NCI-H1436 (cell line): ENCODE measurements at places on chromosomes 5 and 9.

GRCh38 chr5:139108063-139108824, 89.9 kb downstream of the SIL1 start:
- peak; percentile 53 for DNase-seq

DNA sequence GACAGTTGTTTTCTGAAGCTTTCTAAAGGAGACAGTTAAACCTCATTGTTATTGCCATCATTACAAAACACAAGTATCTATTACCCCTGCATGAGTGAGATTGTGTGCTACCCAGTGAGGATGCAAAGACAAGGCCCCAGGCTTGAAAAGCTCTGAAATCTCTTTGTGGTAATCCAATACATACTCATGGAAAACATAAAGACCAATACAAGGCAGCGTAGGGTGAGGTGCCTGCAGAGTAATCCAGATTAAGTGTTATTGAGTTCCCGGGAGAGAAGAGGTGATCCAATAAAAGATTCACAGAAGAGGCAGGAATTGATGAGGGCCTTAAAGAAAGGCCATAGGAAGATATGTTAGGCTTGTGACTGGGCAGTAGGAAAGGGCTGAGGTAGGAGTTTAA, 150.1 kb downstream of the MEF2C start:
- DNase-seq: no peak

- DNase-seq: no peak
Measured at GRCh38 chr9:36320466-36320865, 62.2 kb upstream of the GNE start.

DNA sequence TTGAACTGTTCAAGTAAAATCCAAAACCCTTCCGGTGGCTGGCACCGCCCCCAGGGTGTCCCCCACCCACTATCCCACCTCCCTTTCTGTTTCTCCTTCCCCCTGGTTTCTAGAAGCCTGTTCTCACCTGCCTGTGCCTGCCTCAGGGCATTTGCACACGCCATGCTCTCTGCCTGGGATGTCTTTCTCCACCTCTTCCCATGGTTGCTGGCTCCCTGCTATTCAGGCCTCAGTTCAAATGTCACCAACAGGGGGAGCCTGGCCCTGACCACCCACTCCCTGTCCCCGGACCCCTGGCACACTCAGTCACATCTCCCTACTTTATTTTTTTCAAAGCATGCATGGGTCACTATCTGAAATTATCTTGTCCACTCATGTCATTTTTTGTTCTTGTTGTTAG, 39.9 kb upstream of the EEIG1 start:
- no peak for DNase-seq

DNA sequence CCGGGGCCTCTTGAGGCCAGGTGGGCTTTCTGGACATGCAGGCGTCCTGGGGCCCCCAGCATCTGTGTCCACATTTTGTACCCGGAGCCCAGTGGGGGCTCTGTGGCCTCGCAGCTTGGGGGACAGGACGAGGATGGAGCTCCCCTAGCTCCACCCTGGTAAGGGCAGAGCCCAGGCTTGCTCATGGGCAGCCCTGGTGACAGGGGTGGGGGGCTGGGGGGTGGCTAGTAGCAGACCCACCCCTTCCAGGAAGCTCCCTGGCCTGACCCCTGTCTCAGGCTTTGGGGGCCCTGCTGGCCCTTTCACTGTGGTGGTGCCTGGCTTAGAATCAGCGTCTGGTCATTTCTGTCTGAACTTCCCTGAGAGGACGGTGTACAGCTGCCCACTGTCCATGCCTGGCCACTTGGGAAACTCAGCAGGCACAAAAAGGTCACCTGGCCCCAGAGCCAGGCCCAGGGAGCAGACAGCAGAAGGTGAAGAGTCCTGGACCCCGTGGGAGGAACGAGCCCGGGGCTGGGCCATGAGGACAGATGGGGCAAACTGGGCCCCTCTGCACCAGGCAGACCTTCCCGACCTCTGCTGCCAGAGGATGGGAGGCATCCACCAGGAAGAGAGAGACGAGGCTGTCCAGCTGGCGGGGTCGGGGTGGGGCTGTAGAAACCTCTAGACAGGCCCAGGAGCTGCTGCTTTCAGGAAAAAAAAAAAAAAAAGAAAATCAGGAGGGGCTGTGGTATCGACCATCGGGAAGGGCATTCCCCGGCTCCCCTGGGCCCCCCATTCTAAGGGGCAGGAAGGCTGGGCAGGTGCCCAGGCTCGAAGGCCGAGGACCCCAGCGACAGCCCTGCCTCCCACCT, 52.8 kb downstream of the EXD3 start:
- no peak for DNase-seq

DNA sequence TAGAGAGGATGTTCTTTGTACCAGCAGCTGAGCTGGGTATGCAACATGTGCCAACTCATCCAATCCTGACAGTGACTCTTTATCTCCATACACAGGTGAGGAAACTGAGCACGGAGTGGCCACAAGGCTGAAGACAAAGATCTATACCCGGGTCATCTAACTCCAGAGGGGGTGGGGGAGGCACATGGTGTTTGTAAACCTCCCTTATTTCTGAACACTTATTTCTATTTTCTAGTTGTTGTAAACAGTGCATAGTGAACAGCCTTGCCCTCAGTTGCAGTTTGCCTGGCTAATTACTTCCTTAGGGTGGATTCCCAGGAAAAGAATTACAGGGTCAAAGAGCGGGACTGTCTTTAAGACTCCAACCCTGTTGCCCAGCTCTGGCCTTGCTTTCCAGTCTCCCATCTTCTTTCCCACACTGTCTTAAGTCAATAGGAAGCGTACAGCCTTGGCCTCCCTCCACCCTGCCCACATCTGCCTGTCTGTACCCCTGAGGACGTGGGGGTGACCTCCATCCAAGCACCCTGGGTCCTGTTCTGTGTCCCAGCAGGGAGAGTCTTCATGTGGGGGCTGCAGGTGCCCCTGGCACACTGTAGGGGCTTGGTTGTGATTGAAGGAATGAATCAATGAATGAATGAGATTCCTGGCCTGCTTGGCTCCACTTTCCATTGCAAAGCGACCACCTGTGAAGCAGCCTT, 13.2 kb upstream of the FIBCD1 start:
- no peak for DNase-seq

GRCh38 chr9:137265496-137266161, 10.5 kb downstream of the NELFB start:
- DNase-seq: no peak

DNA sequence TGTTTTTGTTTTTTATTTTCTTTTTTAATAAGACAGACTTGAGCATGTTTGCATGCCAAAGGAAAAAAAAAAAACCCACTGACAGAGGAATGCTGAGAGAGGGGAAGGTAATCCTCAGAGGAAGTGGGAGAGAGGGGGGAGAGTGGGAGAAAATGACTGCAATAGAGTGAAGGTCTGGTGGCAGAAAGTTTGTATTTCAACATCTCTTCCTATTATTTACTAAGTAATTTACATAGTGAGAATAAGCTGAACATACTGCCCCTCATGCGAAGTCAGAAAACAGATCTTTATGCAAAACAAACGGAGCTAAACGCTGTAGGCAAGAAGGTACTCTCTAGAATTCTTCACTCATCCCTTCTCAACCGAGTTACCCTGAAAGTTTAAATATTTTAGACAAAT, 45.0 kb downstream of the ELL2 start:
- no peak for DNase-seq

DNA sequence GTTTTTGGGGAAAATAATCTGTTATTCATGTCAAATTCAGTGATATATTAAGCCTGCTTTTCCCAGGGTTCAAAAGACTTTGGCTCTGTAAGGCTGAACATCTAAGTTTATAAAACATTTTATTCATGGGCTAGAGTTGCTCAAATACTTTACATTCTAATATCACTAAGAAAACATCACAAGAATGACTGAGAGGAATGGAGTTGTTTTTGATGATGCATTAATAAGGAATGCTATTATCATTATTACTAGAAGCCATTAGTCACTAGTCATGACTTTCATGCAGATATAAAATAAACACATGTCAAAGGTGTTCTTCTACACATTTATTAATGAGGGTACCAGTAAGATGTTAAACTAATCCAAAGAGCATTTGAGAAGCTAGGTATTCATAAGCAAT, 185.5 kb upstream of the KCNN2 start:
- no peak for DNase-seq

DNA sequence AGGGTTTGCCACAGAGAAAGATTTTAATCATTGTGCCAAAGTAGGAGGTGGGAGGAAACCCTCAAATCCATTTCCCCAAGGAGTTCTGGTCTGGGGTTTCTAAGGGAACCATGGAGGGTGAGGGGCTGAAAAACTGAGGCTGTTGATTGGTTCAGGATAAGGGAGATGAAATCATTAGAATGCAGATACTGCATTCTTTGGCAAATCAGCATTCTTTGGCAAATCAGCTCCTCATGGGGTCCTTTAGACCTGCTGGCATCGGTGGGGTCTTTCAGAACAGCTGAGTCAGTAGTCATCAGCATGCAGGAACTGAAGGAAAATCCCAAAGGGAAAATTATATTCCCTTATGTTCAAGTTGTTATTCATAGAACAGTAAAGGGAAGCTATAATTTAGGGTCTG, 585.5 kb downstream of the ISL1 start:
- DNase-seq: no peak
